ENCODE measurements at places on chromosomes 4 and X.

GRCh38 chr4:183129675-183130074 lies 30.6 kb downstream of the WWC2 start:
- DNase-seq: no peak

- no peak for DNase-seq
Measured at GRCh38 chrX:32408389-32408788, 803.0 kb downstream of the DMD start.

DNA sequence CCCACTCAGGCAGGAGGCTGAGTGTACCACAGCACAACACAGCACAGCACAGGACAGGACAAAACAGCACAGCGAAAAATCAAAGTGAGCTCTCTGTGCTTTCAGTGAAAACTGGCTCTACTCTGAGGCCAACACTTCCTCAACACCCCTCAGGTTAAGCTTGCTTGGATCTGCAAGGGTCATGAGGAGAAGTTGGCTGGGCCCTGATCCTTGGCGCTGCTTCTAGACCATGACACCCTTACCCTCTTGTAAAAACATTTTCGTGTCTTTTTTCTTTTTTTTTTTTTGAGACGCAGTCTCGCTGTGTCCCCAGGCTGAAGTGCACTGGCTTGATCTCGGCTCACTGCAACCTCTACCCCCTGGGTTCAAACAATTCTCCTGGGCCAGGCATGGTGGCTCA lies 25.3 kb downstream of the USP46 start:
- DNase-seq: no peak

GRCh38 chr4:23374259-23374658 lies 515.6 kb downstream of the PPARGC1A start:
- no peak for DNase-seq

GRCh38 chrX:20060961-20061748 lies 55.6 kb downstream of the MAP7D2 start:
- no peak for DNase-seq

- no peak for DNase-seq
Measured at GRCh38 chr4:47624031-47624441, 139.0 kb downstream of the ATP10D start.

DNA sequence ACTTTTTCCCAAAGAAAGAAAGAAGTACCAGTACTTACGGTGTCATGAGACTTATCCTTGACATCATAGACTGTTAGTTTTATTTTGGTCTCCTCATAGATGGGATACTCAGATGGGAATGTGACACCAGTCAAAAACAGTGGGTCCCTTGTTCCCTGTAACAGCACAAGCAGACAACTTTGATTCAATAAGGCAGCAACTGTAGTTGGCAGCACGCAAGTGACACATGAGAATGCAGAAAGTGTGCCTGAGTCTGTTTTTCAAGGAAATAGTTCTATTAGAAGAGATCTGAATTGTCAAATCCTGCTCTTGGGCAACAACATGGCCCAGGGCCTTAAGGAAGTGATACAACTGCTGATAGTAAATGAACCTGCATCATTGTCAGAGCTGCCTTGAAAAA lies 443.2 kb downstream of the INPP4B start:
- no peak for DNase-seq

DNA sequence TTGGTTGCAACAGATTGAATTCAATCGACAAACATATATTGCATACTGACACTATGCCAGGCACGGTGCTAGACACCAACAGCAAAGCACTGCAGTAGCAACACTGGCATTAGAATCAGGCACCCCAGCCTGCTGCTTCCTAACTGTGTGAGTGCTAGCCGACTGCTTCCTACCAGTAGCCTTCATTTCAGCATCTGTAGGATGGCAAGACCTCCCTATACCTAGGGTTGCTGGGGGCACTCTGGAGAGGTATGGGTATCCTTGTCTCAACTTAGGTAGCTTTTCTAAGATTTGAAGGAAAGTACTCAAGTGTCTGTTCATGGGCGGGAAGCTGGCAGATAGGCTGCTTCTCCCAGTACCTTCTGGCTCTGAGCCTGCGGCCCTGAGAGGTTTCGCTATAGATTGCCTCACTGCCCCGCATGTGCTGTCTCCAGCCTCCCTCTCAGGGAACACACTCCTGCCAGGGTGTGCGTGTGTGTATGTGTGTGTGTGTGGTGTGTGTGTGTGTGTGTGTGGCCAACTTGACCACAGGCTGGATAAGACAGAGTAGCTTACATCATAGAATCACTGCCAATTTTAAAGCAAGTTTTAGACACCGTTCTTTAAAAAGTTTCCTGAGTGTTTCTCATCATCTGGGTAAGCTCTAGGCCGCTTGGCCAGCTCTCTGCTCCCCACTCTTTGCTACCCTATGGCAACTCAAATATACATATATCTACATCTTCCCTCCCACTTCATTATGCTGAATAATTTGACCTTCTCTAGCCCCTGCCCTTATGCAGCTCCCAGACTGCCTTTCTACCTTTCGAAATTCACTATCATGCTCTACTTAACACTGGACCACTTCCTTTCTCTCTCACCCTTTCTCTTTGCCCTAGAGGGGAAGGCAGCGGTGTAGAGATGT lies 97.0 kb upstream of the PJA1 start:
- DNase-seq: peak; percentile 1

GRCh38 chr4:119053997-119054396 lies 81.6 kb upstream of the MYOZ2 start:
- DNase-seq: no peak
